ENCODE measurements at places on chromosomes 7 and 10.

DNA sequence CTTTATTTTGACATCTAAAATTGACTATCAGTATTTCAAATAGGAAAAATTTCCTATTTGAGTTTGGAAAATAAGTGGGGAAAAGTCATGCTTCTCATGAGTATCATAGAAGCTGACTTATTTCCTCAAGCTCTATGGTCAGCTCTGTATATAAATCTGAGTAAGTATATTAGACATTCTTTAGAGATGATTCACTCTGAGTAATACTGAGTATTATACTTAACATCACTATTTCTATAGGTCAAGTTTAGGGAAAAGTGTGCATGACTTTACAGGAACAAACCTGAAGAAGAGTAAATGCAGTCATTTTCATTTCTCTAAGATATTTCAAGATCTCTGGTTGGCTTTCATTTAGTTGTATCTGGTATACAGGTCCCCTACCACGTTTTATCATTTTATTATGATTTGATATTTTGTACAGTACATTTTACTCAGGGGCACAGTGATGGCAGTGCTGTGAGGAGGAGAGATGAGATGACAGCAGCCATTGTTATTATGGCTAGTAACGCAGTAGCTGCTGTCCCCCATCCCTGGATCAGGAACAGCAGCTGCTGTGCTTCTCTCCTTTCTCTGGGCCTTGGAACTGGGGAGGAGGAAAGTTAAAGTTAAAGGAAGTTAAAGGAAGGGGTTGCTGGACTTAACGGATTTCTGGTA is 15.2 kb downstream of the SND1 start:
- no peak for DNase-seq

GRCh38 chr7:137943132-137943551 is 58.7 kb downstream of the CREB3L2 start:
- no peak for DNase-seq

- no peak for DNase-seq
These were observed 445.3 kb upstream of the MGMT start for GRCh38 chr10:129021594-129022304.

DNA sequence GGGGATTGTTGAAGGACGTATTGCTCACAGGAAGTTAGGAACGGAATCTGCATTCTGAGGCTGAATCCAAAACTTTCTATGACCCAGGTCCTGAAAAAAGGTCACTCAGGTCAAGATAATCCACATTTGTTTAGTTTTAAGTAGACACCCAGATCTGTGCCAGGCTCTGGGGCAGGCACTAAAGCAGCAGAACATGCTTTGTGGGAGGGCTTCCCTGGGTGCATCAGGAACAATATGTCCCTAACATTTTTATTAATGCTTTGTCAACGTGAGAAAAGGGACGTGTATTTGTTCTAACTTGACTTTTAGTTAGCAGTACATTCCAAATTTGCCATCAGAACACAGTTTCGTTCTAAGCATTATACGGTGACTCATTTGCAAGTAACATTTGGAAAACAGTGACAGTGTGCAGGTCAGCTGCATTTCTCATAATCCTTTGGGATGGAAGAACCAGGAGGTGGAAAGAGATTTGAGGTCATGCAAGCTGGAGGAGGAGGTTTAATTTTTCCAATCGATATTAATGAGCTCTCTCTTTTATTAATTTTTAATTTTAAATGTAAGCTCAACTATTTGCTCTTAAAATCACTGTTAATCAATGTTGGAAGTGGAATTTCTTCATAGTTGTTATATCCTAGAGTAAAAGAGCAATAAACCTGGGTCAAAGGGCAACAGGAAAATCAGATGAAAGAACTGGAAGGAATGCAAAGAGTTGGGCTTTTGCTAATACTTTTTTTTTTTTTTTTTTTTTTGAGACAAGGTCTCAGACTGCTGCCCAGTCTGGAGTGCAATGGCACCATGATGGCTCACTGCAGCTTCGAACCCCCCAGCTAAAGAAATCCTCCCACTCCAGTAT is 35.0 kb downstream of the TAS2R41 start:
- no peak for DNase-seq

DNA sequence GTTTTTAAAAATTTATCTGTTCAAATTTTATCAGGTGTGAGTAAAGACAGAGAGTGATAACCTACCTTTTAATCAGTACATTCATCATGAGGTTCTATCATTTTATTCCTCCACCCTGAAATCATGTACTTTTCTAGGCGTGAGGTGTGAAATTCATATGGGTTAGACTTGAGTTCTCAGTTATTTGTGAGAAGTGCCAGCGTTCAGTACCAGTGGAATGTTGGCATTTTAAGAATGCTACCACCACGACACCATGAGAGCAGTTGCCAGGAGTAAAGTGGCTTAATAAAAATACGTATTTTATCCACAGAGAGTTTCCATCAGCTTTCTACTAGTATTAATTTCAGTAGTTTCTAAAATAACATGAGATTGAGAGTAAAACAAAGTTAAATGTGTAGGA is 104.1 kb upstream of the FERD3L start:
- no peak for DNase-seq

All from stimulated activated CD4-positive, alpha-beta T cell treated with anti-CD3 and anti-CD28 coated beads, Interleukin-4, amount 100 ng/mL, for 4 hours (primary cell).